Stimulated activated CD8-positive, alpha-beta memory T cell treated with anti-CD3 and anti-CD28 coated beads, Interleukin-2, amount 100 ng/mL, for 1 hour (primary cell): ENCODE measurements at places on chromosomes 11 and 22.

DNA sequence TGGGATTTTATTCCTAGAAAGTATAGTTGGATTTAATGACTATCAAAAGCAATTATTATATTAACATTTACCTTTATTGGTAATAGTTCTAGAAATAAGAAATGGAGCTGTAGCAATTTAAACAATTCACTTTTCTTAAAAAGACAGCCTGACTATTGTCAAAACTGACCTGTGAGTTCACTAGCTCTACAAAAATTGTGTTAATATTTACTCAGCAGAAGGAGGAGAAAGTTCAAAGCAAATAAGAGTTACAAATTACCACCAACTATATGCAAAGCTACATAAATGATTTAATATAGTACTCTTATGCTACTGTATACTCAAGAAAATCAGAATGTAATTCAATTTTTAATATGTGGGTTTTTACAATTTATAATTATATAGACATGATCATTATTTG lies 310.0 kb downstream of the DCDC1 start:
- DNase-seq: no peak

- DNase-seq: no peak
Observed at GRCh38 chr11:64870893-64871466, 7.4 kb downstream of the EHD1 start.

- no peak for DNase-seq
Observed at GRCh38 chr11:72668629-72669347, 5.4 kb downstream of the PDE2A start.

DNA sequence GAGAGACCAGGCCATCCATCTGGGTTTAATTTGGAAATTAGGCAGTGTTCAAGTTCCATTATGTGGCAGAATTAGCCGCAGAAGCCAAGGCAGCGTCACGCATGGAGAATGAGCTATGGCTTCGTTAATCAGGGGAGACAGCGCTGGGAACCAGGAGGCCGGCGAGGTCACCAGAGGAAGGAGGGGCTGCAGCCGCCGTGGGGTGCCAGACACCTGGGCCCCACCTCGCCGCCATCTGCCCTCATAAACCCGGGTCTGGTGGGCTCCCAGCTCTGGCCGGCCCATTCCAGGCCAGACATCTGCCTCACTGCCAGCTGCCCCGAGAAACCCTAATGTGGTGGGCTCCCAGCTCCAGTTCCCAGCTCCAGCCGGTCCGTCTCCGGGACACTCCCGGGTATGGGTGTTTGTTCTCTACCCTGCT lies 676.9 kb downstream of the BRD1 start:
- no peak for DNase-seq

- DNase-seq: no peak
Observed at GRCh38 chr11:130457623-130458409, 9.4 kb downstream of the ADAMTS15 start.

DNA sequence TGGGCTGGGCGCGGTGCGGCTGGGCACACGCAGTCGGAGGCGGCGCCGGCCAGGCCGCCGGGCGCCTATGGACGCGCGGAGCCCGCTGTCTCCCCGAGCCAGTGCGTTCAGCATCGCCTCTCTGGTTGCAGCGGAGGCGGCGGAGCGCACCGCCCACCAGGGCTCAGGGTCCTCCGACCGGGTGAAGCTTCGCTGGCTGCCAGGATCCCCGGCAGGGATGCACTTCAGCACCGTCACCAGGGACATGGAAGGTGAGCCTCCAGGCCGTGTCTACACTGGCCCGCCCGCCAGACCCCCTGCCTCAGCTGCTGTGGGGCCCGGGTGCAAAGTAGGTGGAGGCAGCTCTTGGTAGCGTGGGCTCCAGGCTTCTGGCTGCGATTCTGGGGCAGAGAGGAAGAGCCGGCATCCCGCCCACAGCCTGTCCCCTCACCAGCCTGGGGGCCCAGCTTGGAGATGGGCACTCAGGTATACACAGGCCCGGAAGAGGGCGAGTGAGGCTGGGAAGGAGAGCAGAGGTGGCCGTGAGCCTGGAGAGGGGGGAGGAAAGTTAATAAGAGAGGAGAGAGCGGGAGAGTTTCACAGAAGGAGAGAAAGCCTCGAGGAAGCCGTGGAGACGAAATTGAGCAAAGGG lies 1.0 kb upstream of the TBX1 start:
- no peak for DNase-seq

- DNase-seq: no peak
Observed at GRCh38 chr11:98771791-98772190, 249.0 kb upstream of the CNTN5 start.

DNA sequence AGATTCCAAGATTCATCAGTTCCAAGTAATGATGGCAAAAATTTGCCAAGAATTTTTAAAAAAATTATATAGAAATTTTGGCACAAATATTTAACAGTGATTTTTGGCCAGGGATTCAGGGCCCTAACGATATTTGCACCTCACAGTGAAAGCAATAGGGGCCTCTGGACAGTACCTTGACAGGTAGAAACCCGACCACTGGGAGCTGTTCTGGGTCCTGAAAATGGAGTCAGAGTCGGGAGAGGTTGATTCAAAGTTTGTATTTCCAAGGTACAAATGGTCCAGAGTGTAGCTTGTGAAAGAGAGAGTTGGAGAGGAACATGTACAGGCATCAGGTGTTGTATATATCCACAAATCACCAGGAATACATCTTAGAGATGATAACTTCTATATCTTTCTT lies 41.6 kb downstream of the MRGPRX2 start:
- DNase-seq: no peak

- no peak for DNase-seq
Observed at GRCh38 chr11:65380460-65381119, 1.9 kb downstream of the SLC25A45 start.

DNA sequence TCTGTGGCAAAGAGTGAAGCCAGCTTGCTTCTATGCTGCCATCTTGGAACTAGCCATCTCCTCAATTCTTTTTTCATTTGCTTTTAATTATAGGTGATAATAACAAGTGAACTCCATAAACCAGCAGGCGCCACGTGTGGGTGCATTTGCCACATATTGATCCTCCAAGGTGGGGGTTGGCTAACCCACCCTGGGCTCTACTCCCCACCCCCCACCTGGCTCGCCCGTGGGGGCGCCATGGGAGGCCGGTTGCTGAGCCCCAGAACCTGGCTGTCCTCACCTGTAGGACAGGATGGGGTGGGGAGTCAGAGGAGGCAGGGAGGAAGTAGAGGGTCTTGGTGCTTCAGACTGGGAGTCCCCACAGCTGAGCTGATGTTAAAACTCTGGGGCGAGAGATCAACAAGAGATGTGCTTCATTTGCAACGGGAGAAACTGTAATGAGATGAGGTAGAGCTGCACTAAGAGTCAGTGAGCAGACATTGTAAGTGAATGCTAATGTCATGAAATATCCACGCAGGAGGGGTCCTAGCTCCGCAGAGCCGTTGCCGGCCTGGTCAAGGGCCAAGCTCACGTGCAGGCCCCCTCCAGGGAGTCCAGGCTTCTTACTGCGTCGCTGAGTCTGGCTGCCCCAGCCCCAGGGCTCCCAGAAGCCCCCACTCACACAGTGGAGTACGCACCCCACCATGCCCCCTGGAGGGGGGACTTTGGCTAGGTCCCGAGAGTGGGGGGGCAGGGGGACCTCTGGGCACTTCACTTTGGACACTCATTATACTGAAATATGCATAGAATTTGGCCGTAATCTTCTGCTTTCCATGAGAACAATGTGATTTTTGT lies 59.4 kb downstream of the BRD1 start:
- no peak for DNase-seq

- DNase-seq: no peak
Observed at GRCh38 chr11:92779746-92780145, 189.7 kb upstream of the MTNR1B start.

- DNase-seq: no peak
Observed at GRCh38 chr11:113286509-113287497, 27.6 kb upstream of the TTC12 start.

GRCh38 chr11:35180317-35181233 lies 41.6 kb downstream of the CD44 start:
- no peak for DNase-seq

DNA sequence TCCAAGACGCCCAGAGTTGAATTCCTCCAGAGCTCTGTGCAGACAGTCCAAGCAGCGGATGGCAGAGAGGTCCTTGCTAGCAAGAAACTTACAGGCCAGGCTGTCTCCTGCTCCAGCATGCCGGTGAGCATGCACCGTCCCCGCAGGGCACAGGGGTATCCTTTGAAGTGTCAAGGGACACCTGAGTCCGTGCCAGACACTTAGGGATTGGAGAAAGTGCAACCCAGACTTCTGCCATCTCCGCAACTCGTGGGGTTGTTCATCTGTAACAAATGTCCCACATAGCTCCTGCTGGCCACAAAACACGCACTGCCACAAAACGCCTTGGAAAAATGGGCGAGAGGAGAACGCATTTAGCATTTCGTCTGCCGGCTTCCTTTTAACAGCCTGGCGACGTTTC lies 13.3 kb downstream of the TSPO start:
- no peak for DNase-seq

DNA sequence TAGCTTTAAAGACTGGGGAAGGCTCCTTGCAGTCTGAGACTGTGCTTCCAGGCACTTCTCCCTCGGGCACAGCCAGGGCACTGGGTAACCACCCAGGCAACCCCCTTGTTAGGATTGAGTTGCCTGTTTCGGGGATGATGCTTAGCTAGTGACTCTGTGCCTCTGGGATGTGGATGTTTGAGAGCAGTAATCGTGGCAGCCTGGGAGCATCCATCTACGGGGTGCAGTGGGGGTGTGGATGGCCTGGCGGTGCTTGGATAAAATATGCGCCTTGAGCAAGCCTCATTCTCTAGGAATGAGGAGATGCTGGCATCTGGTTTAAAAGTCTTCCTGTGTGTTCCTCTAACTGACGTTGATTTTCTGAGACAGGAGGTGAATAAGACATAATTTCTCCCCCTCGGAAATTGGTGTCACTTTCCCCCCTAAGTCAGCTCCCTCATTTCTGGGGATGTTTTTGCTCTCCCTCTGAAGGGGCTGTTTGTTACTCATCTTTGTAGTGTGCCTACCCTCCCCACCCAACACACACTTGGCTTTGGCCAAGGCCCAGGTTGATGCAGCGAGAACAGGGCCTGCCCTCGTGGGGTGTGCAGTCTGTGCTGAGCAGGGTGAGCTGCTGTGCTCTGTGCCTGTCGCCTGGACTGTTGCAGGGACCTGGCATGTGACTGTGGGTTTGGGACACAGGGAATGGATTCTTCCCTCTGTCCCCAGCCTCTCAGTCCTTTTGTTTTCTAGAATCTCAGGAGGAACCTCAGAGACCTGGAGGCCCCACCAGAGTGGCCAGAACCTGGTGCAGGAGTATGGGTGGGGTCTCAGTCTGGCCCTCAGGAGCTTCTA lies 2.0 kb downstream of the GNAZ start:
- no peak for DNase-seq

DNA sequence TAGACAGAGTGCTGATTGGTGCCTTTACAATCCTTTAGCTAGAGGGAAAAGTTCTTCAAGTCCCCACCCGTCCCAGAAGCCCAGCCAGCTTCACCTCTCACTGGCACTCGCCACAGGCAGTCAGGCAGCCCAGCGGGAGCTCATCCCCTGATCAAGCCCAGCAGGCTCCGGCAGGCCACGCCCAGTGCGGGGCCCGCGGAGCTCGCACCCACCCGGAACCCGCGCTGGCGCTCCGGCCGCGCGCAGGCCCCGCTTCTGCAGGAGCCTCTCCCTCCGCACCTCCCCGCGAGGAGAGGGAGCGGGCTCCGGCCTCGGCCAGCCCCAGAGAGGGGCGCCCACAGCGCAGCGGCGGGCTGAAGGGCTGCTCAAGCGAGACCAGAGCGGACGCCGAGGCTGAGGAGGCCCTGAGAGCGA lies 202.4 kb upstream of the PDGFD start:
- no peak for DNase-seq

- DNase-seq: no peak
Observed at GRCh38 chr22:37979782-37980181, 4.6 kb downstream of the SOX10 start.

- DNase-seq: no peak
Observed at GRCh38 chr11:131978351-131978750, 607.9 kb downstream of the NTM start.

DNA sequence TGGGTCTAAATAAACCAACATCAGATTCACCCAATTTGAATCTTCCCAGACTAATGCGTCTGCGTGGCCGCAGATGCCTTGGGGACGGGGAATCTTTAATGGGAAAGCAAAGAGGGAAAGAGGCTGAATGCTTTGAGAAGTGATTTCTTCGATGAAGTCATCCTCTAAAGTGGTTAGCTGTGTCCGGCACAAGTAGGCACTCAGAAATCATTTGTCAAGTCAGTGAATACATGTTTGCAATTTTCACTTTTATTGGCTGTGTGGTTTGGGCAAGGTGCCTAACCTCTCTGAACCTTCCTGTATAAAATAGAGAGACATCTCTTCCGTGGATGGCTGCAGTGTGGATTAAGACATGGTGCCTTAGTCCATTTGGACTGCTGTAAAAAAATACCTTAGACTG lies 19.7 kb upstream of the IFT27 start:
- no peak for DNase-seq

DNA sequence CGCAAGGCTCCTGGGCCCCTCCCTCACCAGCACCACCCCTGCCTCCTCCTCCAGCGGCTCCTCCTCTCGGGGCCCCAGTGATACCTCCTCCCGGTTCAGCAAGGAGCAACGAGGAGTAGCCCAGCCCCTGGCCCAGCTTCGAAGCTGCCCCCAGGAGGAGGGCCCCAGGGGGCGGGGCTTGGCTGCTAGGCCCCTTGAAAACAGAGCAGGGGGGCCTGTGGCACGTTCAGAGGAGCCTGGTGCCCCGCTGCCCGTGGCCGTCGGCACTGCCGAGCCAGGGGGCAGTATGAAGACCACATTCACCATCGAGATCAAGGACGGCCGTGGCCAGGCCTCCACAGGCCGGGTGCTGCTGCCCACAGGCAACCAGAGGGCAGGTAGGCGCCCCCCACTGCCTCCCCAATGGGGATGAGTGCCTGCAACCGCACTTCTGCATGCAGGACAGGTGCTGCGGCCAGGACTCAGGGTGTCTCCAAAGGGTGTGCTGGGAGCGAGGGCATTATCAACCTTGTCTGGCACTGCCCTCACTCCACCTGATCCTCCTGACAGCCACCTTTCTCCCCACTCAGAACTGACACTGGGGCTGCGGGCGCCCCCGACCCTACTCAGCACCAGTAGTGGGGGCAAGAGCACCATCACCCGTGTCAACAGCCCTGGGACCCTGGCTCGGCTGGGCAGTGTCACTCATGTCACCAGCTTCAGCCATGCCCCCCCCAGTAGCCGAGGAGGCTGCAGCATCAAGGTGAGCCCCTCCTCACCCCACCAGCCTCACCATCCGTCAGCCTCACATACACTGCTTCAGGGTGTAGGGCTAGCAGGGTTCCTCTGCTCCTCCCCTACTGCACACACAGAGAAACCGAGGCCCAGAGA lies 10.2 kb downstream of the SMTN start:
- no peak for DNase-seq

- no peak for DNase-seq
Observed at GRCh38 chr11:119839476-119840133, 110.6 kb upstream of the NECTIN1 start.

GRCh38 chr11:57196596-57196995 lies 14.8 kb downstream of the LRRC55 start:
- no peak for DNase-seq

- no peak for DNase-seq
Observed at GRCh38 chr11:69094915-69095290, 46.2 kb downstream of the TPCN2 start.

GRCh38 chr11:100923555-100923954 lies 206.1 kb downstream of the PGR start:
- no peak for DNase-seq

GRCh38 chr11:17385492-17385891 lies 3.0 kb downstream of the KCNJ11 start:
- DNase-seq: no peak

GRCh38 chr11:33722590-33723234 lies 13.5 kb downstream of the CD59 start:
- DNase-seq: no peak

- DNase-seq: no peak
Observed at GRCh38 chr11:12577725-12578644, 96.2 kb upstream of the TEAD1 start.

GRCh38 chr22:27153386-27153785 lies 496.0 kb downstream of the MIAT start:
- no peak for DNase-seq
